ENCODE measurements at places on chromosomes 16 and 17. TPM values are rescaled to one million over a fixed set of nuclear protein-coding genes. Genes with fewer than 3 reads are reported as not detected.

Gene HSF5
- under 0.01 TPM for total RNA-seq

Gene GALR2
- not detected for total RNA-seq

Gene PPY
- not detected for total RNA-seq

Gene TEDC2
- 3.9 TPM for total RNA-seq

Gene COTL1
- total RNA-seq: 62.0 TPM

Gene FBXL16
- total RNA-seq: 9.3 TPM

Gene GPRC5C
- total RNA-seq: 4.2 TPM

Gene RAB26
- 4.4 TPM for total RNA-seq

Gene GRIN2C
- total RNA-seq: 0.98 TPM

Gene KIF18B
- total RNA-seq: 0.25 TPM

Gene HGS
- 41.1 TPM for total RNA-seq

Gene C1QL1
- total RNA-seq: 2.7 TPM

Gene AOC2
- 0.49 TPM for total RNA-seq

Gene CA4
- total RNA-seq: 2.5 TPM

Gene QPRT
- 2.5 TPM for total RNA-seq

Gene COPZ2
- total RNA-seq: 2.0 TPM

Gene USH1G
- 0.25 TPM for total RNA-seq

Gene TMEM204
- 1.7 TPM for total RNA-seq

Gene HOXB8
- 0.98 TPM for total RNA-seq

Gene DHRS7C
- not detected for total RNA-seq

Gene MARVELD3
- 0.25 TPM for total RNA-seq

Gene CCDC144A
- 34.9 TPM for total RNA-seq

Gene SOST
- not detected for total RNA-seq

Gene SNN
- total RNA-seq: 159 TPM

Gene BRCA1
- 5.7 TPM for total RNA-seq

Gene CETP
- total RNA-seq: 0.74 TPM

Gene AURKB
- total RNA-seq: 1.5 TPM

Gene LGALS9B
- not detected for total RNA-seq

All from temporal lobe (tissue), 4 donors.